Renal cortex interstitium (tissue), 15 donors: ENCODE measurements at places on chromosomes 7 and 10. TPM values are rescaled to one million over a fixed set of nuclear protein-coding genes. Genes with fewer than 3 reads are reported as not detected.

Gene BTBD16
- 0.73 TPM for polyA plus RNA-seq

DNA sequence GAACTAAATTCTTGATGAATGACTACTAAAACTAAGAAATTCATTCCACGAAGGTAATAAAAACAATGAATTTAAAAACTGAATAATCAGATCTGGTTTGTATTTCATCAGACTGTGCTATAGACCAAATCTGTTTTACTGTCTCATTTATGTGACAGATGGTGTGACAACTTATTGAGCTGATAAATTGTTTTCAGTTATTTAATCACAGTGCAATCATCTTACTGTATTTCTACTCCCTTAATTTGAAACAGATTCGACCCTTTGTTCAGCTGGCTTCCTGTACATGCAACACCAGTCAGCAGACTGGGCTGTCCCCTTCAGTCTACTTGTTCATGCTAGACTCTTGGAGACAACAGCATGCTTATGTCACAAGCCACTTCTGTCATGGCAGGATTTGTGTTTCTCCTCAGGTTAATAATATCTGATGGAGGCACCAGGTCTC is 150.9 kb downstream of the MBL2 start:
- DNase-seq = no peak

DNA sequence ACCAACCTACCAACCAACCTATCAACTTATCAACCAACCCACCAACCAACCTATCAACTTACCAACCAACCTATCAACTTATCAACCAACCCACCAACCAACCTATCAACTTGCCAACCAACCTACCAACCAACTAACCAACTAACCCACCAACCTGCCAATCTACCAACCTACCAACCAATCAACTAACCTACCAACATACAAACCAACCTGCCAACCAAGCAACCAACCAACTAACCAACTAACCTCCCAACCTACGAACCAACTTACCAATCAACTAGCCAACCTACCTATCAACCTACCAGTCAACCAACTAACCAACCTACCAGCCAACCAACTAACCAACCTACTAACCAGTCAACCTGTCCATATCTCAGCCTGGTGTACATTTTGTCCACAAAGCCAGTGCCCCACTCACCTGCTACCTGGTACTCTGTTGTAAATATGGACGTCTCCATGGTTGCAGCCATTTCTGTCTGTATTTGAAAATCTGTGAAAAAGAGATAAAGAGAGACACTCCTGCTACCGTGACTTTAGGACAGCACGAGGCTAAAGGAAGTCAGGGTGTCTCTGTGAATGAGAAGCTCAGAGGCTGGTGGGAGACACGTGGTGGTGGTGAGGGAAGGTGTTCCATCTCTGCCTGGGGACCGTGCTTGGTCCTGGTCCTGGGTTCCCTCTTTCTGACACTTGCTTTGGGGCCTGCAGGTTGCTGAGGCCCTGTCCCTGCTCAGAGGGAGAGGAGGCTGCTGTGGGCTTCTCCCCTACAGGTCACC is 41.9 kb upstream of the IL15RA start:
- DNase-seq = no peak

- DNase-seq = peak; percentile 28
These were observed 81.2 kb upstream of the UCN3 start for GRCh38 chr10:5283305-5284158.

DNA sequence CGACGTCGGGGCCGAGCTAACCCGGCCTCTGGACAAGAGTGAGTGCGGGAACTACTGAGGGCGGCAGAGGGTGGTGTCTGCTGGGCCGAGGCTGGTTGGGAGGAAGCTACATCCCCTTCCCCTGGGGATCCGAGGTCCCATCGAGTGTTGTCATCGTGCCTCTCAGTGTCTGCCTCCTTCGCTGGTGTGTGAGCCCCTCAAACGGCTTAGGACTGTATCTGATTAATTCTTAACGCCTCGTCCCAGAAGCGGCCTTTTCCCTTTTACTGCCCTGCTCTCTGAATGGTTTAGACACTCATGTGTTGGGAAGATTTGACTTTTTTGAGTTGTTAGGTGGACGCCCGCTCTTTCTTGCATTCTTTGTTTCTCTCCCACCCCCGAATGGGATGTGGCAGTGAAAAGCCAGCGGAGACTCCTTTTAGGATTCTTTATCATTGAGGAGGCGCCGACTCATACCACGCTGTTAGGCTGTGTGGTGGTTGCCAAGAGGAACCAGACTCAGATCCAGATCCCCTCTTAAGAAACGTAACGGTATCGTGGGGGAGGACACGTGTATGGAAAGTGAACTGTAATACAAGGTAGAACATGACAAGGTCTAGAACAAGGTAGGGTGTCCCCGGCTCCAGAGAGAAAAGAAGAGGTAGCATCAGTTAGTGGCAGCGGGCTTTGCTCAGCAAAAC is 631 bp downstream of the SUPV3L1 start:
- no peak for DNase-seq

GRCh38 chr10:131431533-131431932 is 120.0 kb upstream of the TCERG1L start:
- DNase-seq = no peak

DNA sequence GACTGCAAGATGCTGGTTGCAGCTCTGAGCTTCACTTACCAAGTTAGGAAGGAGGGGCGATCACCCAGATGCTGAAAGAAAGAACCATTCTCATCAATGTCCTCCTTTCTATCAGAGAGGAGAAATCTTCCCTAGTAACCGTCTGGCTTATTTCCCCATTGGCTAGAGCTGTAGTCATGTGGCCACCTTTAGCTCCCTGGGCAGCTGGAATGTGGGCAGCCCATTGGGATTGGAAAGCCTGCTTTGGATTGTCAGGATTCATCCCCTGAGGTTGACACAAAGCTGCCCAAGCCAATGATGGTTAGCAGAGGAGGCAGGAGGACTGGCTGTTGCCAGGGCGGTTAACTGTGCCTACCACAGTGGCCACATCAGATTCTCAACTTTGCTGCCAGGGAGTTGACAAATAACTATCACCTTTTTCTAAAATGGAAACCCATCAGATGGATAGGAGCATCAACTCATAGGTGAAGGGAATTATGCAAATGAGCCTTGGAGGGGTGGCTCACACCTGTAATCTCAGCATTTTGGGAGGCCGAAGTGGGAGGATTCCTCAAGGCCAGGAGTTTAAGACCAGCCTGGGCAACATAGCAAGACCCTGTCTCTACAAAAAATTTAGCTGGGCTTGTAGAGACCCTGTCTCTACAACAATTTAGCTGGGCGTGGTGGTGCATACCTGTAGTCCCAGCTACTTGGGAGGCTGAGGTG is 206.4 kb upstream of the GALNT17 start:
- DNase-seq = no peak
